Purkinje cell (primary cell): ENCODE measurements at places on chromosomes 16 and 17. TPM values are rescaled to one million over a fixed set of nuclear protein-coding genes. Genes with fewer than 3 reads are reported as not detected.

ASIC2 gene
- 1.8 and 2.0 TPM in 2 replicates for polyA plus RNA-seq

ZG16 gene
- polyA plus RNA-seq = not detected in 2 replicates

SLC38A8 gene
- not detected in 2 replicates for polyA plus RNA-seq

OR3A3 gene
- polyA plus RNA-seq = not detected in 2 replicates

DHRS7C gene
- polyA plus RNA-seq = not detected in 2 replicates

TNK1 gene
- 0.15 TPM in 1 of 2 replicates, not detected in the other for polyA plus RNA-seq

PPL gene
- polyA plus RNA-seq = 0.13 and 1.9 TPM in 2 replicates

PTGES3L gene
- polyA plus RNA-seq = 0.23 TPM in 1 of 2 replicates, not detected in the other

TMEM238L gene
- not detected in 2 replicates for polyA plus RNA-seq

CIITA gene
- polyA plus RNA-seq = 0.03 and 0.38 TPM in 2 replicates

TRAPPC2L gene
- polyA plus RNA-seq = 97.9 and 106 TPM in 2 replicates

MARVELD3 gene
- 0.08 and 0.88 TPM in 2 replicates for polyA plus RNA-seq

FNDC8 gene
- polyA plus RNA-seq = not detected in 2 replicates

EFTUD2 gene
- polyA plus RNA-seq = 40.3 and 51.8 TPM in 2 replicates

KRT12 gene
- not detected in 2 replicates for polyA plus RNA-seq

NOL3 gene
- 6.3 and 9.0 TPM in 2 replicates for polyA plus RNA-seq

PRSS36 gene
- 0.43 and 1.8 TPM in 2 replicates for polyA plus RNA-seq

SOX8 gene
- polyA plus RNA-seq = 0.12 and 0.13 TPM in 2 replicates

ITGB4 gene
- not detected in 2 replicates for polyA plus RNA-seq

SLC47A1 gene
- 10.7 and 13.7 TPM in 2 replicates for polyA plus RNA-seq

TOX3 gene
- polyA plus RNA-seq = 11.7 and 19.5 TPM in 2 replicates

ITGB3 gene
- not detected in 2 replicates for polyA plus RNA-seq

CHST4 gene
- not detected in 2 replicates for polyA plus RNA-seq

SLC46A1 gene
- 6.7 and 17.2 TPM in 2 replicates for polyA plus RNA-seq

CSH2 gene
- polyA plus RNA-seq = not detected in 2 replicates

TMEM100 gene
- polyA plus RNA-seq = 0.19 TPM in 1 of 2 replicates, not detected in the other

KRT25 gene
- polyA plus RNA-seq = 0.52 and 3.2 TPM in 2 replicates

NOL11 gene
- 94.7 and 105 TPM in 2 replicates for polyA plus RNA-seq

KRT39 gene
- polyA plus RNA-seq = not detected in 2 replicates

KRT36 gene
- polyA plus RNA-seq = not detected in 2 replicates

KRT222 gene
- polyA plus RNA-seq = 172 and 190 TPM in 2 replicates

KRT16 gene
- polyA plus RNA-seq = 0.52 and 0.63 TPM in 2 replicates

MILR1 gene
- not detected in 2 replicates for polyA plus RNA-seq

C16orf87 gene
- polyA plus RNA-seq = 6.0 and 12.9 TPM in 2 replicates

G6PC1 gene
- polyA plus RNA-seq = not detected in 2 replicates

SLC52A1 gene
- not detected in 2 replicates for polyA plus RNA-seq

MYH3 gene
- polyA plus RNA-seq = not detected in 2 replicates

APOH gene
- not detected in 2 replicates for polyA plus RNA-seq
